ENCODE measurements at places on chromosomes 3 and 15.

GRCh38 chr3:141709126-141709770 lies 28.9 kb upstream of the RNF7 start:
- no peak for DNase-seq

- DNase-seq = no peak
Measured at GRCh38 chr3:44318891-44319311, 19.7 kb upstream of the TCAIM start.

GRCh38 chr3:79521221-79521848 lies 246.5 kb downstream of the ROBO1 start:
- no peak for DNase-seq

- DNase-seq = peak; percentile 21
Measured at GRCh38 chr3:196431181-196432136, 768 bp downstream of the UBXN7 start.

GRCh38 chr3:77799278-77799677 lies 759.4 kb downstream of the ROBO2 start:
- no peak for DNase-seq

- no peak for DNase-seq
Measured at GRCh38 chr3:19950316-19950715, 3.4 kb downstream of the RAB5A start.

DNA sequence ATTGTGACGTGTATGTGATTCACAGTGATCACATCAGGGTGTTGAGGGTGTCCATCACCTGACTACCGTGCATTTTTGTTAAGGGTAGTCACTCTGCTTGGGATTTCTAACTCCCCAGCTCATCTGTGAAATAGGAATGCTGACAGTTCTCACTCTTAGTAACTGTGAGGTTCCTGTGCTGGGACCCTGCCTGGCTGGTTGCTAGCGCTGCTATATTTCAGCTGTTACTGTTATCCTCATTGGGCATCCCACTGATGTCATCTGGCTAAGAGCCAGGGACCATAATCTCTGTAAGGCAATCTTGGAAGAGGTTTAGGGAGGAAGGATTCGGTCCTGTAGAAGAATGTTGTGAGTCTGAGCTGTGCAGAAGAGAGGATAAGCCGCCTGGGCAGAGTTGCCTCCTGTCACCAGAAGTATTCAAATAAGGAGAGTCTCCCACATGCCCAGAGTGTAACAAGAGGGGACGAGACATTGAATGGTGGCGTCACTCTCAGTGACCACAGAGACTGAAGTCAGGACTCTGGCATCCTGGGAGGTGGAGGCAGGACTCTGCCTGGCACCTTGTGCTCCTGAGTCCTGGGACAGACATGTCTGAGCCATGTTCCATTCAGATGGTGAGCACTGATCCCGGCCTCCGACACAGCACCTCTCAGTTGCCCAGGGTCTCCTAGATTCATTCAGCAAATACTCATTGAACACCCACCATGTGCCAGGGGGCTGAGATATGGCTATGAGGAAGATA lies 52.2 kb downstream of the FBLN2 start:
- no peak for DNase-seq

- DNase-seq = no peak
Measured at GRCh38 chr3:48287034-48287433, 46.1 kb downstream of the ZNF589 start.

- no peak for DNase-seq
Measured at GRCh38 chr15:67389975-67390374, 131.0 kb upstream of the C15orf61 start.

GRCh38 chr15:82159922-82160321 lies 102.6 kb downstream of the EFL1 start:
- DNase-seq = no peak

- no peak for DNase-seq
Measured at GRCh38 chr15:74866090-74866489, 7.1 kb downstream of the SCAMP2 start.

GRCh38 chr15:89469426-89470096 lies 26.8 kb downstream of the RHCG start:
- no peak for DNase-seq

GRCh38 chr15:64452988-64453688 lies 7.2 kb upstream of the ZNF609 start:
- DNase-seq = no peak

- DNase-seq = peak; percentile 66
Measured at GRCh38 chr3:20054549-20054987, 14.3 kb downstream of the KAT2B start.

DNA sequence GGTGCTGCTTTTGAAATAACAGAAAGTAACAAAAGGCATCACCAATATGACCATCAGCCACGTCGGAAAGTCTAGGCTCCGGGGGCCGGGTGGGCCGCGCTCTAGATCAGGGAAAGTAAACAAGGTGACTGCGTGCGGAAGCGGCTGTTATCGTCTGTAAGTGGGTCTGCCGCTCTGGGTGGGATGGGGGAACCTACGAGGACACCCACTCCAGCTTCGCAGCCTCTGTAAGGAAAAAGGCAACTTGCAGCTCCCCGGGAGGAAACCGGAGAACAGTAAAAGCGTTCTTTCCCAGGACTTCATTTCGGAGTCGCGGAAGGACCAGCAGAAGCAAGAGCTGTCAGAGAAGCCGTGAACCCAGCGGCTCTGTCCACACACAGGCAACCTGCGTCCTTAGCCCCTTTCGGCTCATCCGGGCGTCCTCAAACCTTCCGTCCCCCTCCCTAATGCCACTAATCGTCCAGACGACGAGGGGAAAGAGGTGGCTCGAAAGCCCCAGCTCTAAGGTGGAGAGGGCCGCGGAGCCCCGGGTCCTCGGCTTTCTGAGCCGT lies 461 bp downstream of the XRN1 start:
- DNase-seq = peak; percentile 45

DNA sequence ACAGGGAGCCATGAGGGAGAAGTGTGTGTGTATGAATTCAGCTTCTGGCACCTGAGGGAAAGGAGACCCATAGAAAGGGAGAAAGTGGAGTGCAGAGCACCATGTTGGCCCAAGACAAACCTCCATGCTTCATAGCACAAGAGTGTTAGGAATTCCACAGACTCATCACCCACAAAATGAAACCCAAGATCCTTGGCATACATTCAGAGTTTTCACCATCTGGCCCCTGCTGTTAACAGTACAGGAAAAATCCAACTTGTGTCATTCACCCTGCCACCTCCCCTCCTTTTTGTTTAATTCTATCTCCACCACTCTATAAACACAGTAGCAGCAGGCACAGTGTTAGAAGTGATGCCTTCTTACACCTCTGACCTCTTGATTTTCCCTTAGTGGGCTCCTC lies 60.0 kb upstream of the MNS1 start:
- no peak for DNase-seq

DNA sequence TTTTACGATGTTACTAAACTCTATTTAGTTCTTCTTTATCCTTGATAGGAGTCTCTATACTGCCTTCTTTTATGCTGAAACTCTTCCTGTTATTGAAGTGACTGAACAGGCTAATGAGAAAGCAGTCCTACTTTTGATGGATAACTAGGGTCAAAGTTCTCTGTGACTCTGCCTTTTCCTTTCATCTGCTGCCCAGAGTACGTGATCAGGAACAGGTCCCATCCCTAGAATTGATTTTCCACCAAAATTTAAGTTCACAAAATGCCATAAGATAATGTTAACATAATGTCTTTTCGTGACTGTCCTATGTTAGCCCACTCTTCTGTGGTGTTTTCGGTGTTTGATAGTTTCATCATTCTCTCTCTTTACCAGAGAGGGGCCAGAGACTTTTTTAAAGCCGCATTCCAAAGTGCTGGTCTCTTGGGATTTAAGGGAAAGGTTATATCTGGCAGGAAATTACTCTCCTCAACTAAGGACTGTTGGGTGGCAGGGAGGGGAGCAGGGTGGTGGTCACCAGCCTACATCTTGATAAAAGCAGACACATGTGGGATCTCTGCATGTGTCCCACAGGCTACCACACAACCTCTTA lies 50.3 kb upstream of the PLXND1 start:
- DNase-seq = no peak

DNA sequence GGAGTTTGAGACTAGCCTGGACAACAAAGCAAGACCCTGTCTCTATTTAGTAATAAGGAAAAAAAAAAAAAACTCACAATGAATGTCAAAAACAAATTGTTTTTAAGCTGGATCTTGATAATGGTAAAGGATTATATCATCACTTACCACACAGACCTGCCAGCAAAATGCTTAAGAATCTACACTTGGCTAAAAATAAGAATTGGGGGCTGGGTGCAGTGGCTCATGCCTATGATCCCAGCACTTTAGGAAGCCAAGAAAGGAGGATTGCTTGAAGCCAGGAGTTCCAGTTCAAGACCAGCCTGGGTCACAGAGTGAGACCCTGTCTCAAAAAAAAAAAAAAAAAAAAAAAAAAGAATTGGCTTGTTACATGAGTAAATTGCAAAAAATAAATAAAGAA lies 31.0 kb downstream of the ACAP2 start:
- DNase-seq = no peak

DNA sequence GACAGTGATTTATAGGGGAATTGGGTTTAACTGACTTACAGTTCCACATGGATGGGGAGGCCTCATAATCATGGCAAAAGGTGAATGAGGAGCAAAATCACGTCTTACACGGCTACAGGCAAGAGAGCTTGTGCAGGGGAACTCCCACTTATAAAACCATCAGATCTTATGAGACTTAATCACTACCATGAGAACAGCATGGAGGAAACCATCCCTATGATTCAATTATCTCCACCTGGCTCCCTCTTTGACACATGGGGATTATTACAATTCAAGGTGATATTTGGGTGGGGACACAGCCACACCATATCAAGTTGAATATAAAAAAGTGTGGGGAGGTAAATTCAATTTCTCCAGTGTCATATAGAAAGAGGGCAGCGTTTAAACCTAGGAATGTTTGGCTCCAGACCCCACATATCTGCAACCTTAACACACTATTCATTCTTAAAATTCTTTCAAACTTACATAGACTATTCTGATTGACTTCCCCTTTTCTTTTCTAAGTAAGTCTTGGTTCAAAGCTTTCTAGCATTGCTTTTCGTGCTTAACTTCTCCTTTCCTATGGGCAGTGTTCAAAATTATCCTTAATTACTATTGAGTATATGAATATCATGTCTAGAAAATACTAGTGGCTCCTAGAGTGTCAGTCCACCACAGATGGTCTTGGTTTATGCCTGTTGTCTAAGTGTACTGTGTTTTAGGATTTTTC lies 446.7 kb upstream of the GBE1 start:
- no peak for DNase-seq

- no peak for DNase-seq
Measured at GRCh38 chr3:188861842-188862744, 309.7 kb upstream of the TPRG1 start.

- no peak for DNase-seq
Measured at GRCh38 chr15:41408234-41408641, 5.9 kb upstream of the NDUFAF1 start.

DNA sequence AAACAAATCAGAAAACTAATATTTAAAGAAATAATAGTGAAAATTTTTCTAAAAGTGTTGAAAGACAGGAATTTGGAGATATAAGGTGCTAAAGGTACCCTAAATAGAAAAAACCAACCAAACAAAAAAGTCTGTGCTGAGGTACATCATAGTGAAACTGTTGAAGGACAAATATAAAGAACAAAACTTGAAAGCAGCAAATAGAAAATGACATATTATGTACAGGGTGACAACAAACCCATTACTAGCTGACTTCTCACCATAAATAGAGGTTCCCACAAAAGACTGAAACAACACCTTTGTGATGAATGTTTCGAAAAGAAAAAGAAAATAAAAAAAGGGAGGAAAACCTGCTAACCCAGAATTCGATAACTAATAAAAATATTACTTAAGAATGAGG lies 502.5 kb upstream of the NECTIN3 start:
- no peak for DNase-seq

DNA sequence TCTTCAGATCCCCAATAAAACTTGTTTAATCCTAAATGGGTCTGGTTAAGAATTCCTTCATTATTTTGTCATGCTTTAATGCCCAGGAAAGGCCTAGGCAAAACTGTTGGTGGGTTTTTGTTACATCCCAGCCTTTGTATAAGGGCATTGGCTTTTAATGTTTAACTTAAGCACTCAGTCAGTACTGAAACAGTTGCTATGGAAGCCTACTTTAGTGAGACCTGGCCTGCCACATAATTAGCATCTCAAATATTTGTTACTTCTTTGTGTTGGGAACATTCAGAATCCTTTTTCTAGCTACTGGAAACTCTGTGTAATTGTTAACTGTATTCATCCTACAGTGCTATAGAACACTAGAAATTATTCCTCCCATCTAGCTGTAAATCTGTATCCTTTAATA lies 369.6 kb upstream of the ATP10A start:
- no peak for DNase-seq
